Activated naive CD4-positive, alpha-beta T cell treated with anti-CD3 and anti-CD28 coated beads, Interleukin-2, amount 50 U/mL, for 16 hours (primary cell): ENCODE measurements at places on chromosomes 13 and 19.
A peak's percentile ranks its signal among the peaks of the same experiment; 100 is the strongest.

DNA sequence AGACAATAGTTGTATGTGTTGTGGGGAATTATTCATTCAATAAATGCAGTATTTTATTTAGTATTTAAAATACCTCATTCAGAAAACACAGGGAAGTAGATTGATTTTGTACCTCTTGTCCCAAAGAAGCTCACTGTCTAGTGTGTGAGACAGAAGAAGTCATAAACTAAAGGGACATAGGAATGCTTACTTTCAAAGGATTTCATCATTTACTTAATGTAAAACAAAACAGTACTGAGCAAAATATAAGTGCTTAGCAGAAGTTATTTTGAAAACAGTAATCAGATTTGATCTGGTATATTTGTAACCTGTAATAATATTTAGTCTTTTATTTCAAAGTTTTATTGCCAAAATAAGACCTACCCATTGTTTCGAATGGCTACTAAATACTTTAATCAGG lies 117.9 kb downstream of the TDRD3 start:
- no peak for DNase-seq

- DNase-seq: no peak
These were observed 4.6 kb downstream of the WDR62 start for GRCh38 chr19:36059180-36059910.

DNA sequence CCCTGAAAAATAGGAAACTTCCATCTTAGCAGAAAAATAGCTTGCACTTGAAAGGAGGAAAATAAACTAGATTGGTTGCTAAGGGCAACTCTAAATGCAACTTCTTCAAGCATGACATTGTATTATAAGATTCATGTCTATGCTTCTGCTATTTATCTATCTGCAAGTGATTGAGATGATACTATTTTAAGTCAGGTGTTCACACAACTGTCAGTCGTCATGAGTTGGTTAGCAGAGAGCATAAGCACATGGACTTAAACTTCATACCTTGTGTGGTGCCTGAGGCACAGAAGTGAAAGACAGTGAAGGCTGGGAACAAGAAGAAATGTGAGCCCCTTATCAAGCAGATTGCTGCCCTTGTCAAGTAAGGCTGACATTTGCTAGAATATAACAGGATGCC lies 82.9 kb downstream of the SLITRK5 start:
- DNase-seq: no peak

- DNase-seq: peak; percentile 16
These were observed 237.5 kb downstream of the COG6 start for GRCh38 chr13:39892721-39893685.

DNA sequence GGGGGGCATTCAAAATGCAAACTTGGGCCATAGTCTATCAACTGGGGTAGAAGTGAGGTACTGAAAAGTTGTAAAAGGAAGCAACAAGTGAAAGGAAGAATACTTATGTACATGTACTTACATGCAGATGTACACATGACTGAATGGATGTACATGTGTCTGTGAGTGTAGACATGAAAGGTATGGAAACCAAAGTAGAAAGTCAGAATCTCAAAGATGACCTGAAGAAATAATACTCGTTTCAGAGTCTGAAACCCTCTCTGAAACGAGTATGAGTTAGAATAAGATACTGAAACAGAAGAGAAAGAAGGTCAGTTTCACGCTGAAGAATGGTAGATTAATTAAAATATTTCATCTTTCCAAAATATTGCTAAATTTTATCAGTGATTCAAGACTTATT lies 13.9 kb downstream of the DZIP1 start:
- no peak for DNase-seq

DNA sequence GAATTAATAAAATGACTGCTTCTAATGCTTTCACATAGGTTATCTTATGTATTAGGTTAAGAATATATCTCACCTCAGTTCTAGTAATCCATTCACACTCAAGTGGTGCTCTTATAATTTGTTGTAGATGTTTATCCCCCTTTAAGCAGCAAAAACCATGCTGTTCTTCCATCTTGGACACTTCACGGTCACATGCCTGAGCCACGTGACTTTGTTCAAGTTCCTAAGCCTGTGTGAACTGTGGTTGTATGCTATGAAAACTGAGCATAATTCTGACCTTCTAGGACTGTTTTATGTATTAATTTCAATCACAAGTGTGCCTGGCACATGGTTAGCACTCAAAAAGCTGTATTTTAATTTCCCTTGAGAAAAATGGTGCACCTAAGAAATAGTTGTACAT lies 41.2 kb upstream of the STARD13 start:
- no peak for DNase-seq

GRCh38 chr13:41401366-41401765 lies 56.0 kb upstream of the RGCC start:
- DNase-seq: no peak

- DNase-seq: peak; percentile 28
These were observed 17.7 kb upstream of the CSNK1G2 start for GRCh38 chr19:1923319-1923718.

DNA sequence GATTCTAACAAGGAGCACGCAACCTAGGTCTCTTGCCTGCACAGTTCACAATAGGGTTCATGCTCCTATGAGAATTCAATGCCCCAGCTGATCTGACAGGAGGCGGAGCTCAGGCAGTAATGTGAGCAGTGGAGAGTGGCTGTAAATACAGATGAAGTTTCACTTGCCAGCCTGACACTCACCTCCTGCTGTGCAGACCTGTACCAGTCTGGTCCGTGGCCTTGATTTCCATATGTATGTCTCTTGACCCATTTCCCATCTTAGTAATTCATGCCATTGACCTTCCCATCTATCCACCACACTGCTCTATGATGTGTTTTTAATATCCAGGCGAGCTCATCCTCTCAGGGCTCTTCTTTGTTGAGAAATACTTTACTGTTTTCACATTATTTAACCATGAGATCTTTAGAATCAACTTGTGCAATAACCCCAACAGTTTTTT lies 95.2 kb downstream of the LRCH1 start:
- no peak for DNase-seq

DNA sequence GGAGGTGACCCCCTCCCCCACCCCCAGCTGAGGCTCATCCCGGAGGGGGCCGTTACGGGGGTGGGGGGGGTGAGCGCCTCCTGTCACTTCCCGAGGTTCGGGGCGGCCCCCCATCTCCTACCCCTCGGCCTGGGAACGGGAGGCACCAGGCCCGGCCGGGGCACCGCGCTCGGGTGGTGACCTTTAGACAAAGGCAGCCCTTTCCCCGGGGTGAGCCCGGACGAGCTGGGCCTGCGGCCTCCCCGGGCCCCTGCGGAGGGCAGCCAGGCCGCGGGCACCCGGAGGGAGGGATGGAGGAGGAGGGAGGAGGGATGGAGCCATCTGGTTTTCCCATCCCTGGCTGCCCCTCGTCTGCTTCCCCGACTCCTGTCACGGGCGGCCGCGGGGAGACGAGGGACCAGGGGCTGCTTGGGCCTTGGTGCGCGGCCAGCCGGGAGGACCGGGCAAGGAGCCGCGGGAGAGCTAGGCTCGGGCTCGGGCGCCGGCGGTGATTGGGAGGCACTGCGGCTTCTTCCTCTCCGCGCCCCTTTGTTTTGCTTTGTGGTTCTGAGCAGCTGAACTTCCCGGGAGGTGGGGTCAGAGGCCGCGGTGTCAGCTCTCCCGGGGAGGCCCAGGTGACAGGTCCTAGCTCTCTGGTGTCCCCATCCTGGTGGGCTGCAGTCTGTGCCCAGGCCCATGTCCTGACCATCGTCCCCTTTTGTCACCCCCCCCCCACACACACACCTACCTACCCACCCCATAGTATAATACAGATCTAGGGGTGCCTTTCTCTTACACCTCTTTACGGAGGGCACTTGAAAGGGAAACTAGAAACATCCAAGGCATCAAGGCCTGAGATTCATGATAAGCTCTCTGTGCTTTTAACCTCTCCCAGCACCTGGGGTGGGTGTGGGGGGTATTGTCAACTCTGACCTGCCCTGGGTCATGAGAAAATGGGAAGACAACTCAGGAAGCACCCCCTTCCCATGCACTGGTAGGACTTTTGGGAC lies 1.3 kb downstream of the BICRA start:
- DNase-seq: peak; percentile 44

DNA sequence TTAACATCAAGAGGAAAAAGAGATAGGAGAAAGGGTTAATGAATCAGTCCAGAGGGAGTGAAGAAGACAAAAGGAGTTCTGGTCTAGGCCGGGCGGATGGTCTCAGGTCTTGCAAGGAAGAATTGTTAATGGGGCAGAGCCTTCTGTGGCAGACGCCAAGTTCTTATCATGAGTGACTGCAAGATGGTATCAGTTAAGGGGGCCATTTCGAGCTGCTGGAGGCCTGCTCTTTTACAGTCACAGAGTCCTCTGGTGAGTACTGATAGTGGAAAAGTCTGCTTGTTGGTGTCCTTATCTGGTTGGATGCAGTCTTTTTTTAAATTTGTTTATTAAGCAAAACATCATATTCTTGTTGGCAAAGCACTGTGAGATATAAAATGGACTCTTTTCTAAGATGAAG lies 590.9 kb upstream of the SGCG start:
- DNase-seq: no peak

DNA sequence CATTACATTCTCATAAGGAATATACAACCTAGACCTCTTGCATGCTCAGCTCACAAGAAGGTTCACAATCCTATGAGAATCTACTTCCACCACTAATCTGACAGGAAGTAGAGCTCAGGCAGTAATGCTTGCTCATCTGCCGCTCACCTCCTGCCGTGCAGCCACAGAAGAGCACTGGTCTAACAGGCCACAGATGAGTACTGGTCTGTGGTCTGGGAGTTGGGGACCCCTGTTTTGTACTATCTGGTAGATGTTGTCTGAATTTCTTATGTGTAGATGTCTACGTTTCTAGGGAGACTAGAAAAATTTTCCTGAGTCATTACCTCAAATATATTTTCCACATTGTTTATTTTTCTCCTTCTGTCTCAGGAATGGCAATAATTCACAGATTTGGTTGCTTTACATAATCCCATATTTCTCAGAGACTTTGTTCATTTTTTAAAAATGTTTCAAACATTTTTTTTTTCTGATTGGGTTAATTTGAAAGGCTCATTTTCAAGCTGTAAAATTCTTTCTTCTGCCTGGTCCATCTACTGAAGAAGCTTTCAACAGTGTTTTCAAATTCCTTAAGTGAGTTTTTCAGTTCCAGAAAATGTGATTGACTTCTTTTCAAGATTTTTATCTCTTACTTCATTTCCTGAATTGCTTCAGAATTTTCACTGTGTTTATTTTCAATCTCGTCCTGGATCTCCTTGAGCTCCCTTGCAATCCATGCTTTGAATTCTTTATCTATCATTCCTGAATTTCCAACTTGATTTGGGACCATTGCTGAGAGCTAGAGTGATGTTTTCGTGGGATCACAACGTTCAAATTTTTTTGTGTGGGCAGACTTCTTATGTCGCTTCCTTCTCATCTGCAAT lies 1322.2 kb downstream of the PCDH9 start:
- no peak for DNase-seq

DNA sequence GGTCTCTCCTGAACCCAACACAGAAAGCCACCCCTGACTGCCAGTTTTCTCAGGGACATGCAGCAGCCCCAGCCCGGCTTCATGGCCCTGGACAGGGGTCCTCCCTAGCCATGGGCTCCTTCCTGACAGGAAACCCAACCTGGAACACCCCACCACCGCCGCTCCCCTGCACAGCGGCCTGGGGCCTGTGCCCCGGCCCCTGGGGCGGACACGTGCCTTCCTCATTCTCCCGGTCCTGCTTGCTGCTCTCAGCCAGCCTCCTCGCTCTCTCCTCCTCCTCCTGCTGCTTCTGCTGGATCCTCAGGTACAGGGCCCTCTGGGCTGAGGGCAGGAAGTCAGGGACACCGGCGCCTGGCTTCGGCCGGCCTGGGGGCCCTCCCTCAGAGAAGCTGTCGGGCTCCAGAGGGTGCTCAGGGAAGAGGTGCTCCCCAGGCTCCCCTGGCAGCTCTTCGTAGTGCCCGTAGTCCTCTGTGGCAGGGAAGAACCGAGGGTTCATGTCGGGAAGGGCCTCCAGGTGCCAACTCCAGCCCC lies 20.5 kb upstream of the TMEM160 start:
- no peak for DNase-seq

DNA sequence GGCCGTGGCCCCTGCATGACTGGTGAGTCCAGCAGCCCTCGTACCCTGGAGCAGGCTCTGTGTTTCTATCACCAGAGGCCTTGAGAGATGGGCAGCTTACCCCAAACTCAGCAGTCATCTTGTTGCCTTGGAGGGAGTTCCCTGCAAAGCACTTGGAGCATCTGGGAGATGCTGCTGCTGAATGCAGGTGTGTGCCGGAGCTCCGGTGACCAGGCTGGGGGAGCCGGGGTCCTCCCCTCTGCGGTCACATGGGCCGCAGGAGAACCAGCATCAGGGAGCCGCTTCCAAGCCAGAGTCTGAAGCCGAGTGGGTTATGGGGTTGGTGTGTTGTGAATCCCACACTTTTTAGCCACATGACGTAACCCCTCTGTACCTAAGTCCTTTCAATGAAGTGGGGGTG lies 82.8 kb downstream of the TEX29 start:
- no peak for DNase-seq

- DNase-seq: no peak
These were observed 324.0 kb downstream of the FOXO1 start for GRCh38 chr13:40342461-40342860.

DNA sequence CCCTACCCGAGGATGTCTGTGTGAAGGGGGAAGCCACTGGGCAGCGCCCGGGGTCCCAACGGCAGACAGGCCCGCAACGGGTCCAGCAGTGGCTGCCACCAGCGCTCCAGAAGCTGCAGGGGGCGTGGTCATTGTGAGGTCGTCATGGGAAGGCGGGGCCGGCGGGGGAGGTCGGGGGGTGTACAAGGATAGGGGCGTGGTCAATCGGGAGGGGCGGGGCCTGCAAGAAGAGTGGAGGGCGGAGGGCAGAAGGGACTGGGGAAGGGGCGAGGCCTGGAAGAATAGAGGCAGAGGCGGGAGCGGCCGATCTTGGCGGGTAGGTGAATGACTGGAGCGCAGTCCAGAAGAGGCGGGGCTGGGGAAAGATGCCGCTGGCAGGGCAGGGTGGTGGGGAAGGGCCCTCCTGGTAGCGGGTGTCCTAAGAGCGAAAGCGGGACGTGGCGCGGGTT lies 4.4 kb downstream of the FUZ start:
- peak; percentile 84 for DNase-seq

GRCh38 chr19:6821639-6822310 lies 49.3 kb downstream of the VAV1 start:
- no peak for DNase-seq

DNA sequence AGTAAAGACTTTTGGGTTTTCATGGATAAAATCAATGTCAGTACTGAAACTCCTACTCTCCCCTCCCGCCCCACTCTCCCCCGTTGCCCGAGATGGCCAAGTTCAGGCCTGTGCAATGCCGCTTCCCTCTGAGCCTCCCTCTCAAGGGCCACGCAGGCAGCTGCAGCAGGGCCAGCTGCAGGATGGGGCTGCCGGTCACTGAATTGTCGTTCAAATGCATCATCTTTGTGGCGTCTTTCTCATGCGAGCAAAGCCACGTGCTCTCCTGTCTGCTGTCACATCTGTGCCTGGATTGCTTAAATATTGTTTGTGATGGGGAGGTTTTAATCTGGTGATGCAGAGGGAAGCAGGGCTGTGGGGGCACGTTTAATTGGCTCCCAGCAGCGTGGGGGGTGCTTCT lies 26.6 kb downstream of the SHISA2 start:
- DNase-seq: no peak

DNA sequence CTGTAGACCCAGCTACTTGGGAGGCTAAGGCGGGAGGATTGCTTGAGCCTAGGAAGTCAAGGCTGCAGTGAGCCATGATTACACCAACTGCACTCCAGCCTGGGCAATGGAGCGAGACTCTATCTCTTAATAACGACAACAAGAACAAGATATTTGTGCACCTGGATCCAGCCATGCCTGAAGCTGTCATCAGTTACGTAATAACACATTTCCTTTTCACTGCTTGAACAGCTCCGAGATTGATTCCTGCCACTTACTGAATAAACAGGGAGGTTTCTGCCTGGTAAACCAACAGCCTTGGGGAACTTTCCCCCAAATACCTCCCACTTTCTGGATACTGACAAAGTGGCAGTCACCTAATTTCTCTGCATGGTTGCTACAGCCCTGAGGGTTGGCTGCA lies 5.4 kb downstream of the KANK2 start:
- no peak for DNase-seq
